ENCODE measurements at places on chromosomes 1 and 21. TPM values are rescaled to one million over a fixed set of nuclear protein-coding genes. Genes with fewer than 3 reads are reported as not detected.

The ACTL8 gene
- total RNA-seq: not detected

The KCNA2 gene
- total RNA-seq: 1.7 TPM

The GBP5 gene
- total RNA-seq: 3.0 TPM

The SGIP1 gene
- total RNA-seq: 10.6 TPM

The PDZK1IP1 gene
- total RNA-seq: not detected

The AK5 gene
- 2.4 TPM for total RNA-seq

The IFT25 gene
- 17.7 TPM for total RNA-seq

The MTARC1 gene
- total RNA-seq: 4.2 TPM

The PSMG1 gene
- 23.5 TPM for total RNA-seq

The NRIP1 gene
- 25.7 TPM for total RNA-seq

The TAS1R1 gene
- total RNA-seq: not detected

The ADAM30 gene
- not detected for total RNA-seq

The CLEC20A gene
- total RNA-seq: not detected

The CFHR4 gene
- not detected for total RNA-seq

The OR2AK2 gene
- total RNA-seq: not detected

The NHLH1 gene
- total RNA-seq: not detected

The CAPZA1 gene
- total RNA-seq: 64.8 TPM

- DNase-seq: peak; percentile 94
These were observed 73.3 kb downstream of the HSF2BP start for GRCh38 chr21:43585924-43586413.

- no peak for DNase-seq
These were observed 11.2 kb downstream of the KIFAP3 start for GRCh38 chr1:170063109-170063826.

DNA sequence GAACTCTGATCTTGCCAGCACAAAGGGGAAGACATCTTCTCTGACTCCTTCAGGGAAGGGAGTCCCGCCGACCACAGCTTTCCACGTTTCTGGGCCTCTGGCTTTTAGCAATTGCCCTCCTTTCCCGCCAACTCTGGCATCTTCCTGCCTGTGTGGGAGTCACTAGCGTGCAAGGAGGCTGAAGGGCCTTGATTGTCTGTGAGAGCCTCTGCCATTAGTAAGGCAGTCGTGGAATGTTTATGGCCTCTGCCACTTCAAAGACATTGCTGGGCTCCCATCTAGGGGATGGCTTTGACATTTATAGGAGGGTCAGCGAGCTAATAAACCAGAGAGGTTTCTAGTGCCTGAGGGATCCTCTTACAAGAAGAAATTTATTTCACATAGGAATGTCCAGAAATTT is 14.3 kb upstream of the PROK1 start:
- DNase-seq: no peak

GRCh38 chr1:4076346-4076745 is 176.3 kb upstream of the C1orf174 start:
- no peak for DNase-seq

GRCh38 chr1:72466376-72466775 is 184.0 kb upstream of the NEGR1 start:
- DNase-seq: no peak

- no peak for DNase-seq
These were observed 63.2 kb downstream of the IER5 start for GRCh38 chr1:181151378-181152326.

DNA sequence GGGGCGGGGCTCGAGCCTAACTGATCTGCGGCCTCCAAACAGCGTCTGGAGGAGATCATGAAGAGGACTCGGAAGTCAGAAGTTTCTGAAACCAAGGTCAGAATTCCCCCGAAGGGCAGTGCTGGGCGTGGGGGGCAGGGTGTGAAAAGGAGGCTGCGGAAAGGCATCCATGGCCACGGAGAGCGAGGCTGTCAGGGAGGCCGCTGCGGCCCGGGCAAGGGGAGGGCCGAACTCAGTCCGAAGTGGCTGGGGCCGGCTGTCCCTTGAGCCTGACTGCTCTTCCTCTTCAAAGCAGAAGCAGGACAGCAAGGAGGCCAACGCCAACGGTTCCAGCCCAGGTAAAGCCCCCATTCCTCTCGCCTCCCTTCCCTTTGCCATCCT is 23.2 kb downstream of the MAP7D1 start:
- DNase-seq: no peak

DNA sequence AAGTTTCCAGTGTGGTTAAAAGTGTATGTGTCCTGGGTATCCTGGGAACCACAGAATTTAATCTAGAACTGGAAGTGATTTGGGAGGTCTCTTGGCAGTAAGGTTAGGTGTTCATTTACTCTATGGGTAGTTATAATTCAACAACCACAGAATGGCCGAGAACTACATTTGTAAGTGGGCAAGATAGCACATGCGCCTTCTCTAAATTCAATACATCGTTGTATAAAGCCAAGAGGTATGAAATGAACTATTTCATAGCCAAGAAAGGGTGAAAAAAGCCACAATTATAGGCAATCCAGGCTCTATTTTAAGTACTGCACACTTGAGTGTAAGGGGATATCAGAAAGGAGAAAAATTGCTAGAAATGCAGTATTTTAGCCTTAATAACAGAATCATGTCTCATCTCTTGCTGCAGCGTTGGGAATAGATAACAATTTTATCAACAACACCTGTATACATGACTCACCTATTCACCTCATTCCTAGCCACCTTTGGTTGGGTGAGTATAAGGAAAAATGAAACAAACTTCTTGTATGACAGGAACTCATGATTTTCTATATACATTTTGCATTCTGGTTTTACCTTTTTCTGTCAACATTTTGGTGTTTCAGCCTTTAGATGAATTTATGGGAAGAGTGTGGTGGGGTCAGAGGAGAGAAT is 4.5 kb downstream of the SDCCAG8 start:
- no peak for DNase-seq

- DNase-seq: no peak
These were observed 3.4 kb upstream of the ACOT7 start for GRCh38 chr1:6396998-6397397.

DNA sequence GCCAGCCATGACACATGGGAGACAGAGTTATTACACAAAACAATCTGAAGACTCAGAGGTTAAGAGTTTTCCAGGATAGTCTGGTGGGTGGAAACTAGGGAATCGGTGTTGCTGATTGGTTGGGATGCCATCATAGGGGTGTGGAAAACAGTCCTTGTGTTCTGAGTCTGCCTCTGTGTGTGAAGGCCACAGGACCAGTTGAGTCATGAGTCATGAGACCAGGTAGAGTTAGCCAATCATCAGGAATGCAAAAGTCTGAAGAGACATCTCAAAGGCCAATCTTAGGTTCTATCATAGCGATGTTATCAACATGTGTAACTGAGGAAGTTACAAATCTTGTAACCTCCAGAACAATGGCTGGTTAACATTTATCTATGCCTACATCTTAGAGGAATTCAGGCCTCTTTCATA is 49.7 kb upstream of the NEK7 start:
- no peak for DNase-seq

- DNase-seq: no peak
These were observed 134.2 kb downstream of the NCAM2 start for GRCh38 chr21:21132390-21132789.

GRCh38 chr21:22885079-22885478 is 1886.9 kb downstream of the NCAM2 start:
- DNase-seq: no peak

GRCh38 chr1:108051631-108052377 is 86.8 kb upstream of the VAV3 start:
- no peak for DNase-seq

- no peak for DNase-seq
These were observed 23.8 kb downstream of the PRDM2 start for GRCh38 chr1:13723810-13724209.

GRCh38 chr21:16084776-16085364 is 355.1 kb downstream of the USP25 start:
- DNase-seq: no peak

DNA sequence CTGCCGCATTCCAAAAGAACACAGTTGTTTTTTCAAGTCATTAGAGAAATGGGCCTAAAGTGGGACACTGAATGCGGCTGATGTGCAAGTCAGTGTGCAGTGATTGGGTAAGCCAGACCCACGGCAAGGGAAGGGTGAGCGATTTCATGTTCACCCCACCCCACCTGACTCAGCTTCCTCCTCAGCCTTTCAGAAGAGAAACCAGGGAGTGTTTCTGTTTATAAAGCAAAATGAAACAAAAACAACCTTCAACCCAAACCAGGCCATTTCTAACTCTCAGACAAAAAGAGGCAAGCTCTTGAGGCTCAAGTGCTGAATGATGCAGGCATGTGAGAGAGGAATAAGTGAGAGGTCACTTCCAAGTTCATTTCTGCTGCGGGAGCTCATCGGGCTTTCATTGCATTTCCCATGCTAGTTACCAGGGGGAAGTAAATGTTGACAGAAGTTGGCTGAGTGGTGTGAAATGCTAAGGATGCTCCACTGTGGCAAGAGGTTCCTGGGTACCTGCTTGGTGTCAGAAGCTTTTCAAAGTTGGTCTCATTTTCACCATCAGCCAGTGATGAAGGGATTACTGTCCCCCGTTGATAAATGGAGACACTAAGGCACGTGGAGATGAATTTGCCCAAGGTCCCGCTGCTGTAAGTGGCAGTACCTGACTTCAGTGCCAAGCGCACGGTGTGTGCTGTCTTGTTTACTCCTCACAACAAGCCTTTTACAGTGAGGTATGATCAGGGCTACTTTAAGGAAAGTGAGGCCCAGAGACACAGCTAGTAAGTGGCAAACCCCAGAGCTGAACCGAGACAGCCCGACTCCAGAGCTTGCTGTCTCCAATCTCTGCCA is 29.1 kb downstream of the STPG1 start:
- DNase-seq: peak; percentile 86

GRCh38 chr1:15918962-15919715 is 56.8 kb downstream of the ZBTB17 start:
- DNase-seq: no peak

GRCh38 chr1:208965351-208965750 is 618.2 kb upstream of the CAMK1G start:
- DNase-seq: no peak

GRCh38 chr1:102566182-102566581 is 542.1 kb downstream of the COL11A1 start:
- DNase-seq: no peak

GRCh38 chr1:228276901-228277490 is 69.2 kb downstream of the OBSCN start:
- DNase-seq: no peak

- DNase-seq: no peak
These were observed 60.4 kb upstream of the NBPF3 start for GRCh38 chr1:21379571-21379970.

- DNase-seq: no peak
These were observed 65.6 kb downstream of the PCBP3 start for GRCh38 chr21:45709173-45709572.

GRCh38 chr1:196466166-196466565 is 142.1 kb downstream of the KCNT2 start:
- no peak for DNase-seq

GRCh38 chr1:236952246-236953003 is 51.8 kb downstream of the MT1HL1 start:
- DNase-seq: no peak

GRCh38 chr1:56819387-56819899 is at the start of gene FYB2:
TSS of gene FYB2 (minus strand) at chr1:56819404. CDS start at chr1:56819290, 114 bp downstream.
- no peak for DNase-seq

- no peak for DNase-seq
These were observed 52.6 kb upstream of the EPS8L3 start for GRCh38 chr1:109816175-109816811.

- no peak for DNase-seq
These were observed 4.7 kb downstream of the RIMKLA start for GRCh38 chr1:42385283-42385682.

GRCh38 chr1:22114083-22115012 is 28.5 kb downstream of the WNT4 start:
- DNase-seq: no peak
